Activated gamma-delta T cell (primary cell): ENCODE measurements at places on chromosomes 13 and 19.
A peak's percentile ranks its signal among the peaks of the same experiment; 100 is the strongest.

GRCh38 chr13:60120617-60121336 lies 43.0 kb downstream of the DIAPH3 start:
- no peak for DNase-seq

GRCh38 chr19:54047616-54048015 lies 16.1 kb downstream of the VSTM1 start:
- DNase-seq = no peak

GRCh38 chr13:49395451-49395865 lies 48.4 kb downstream of the CAB39L start:
- DNase-seq = no peak

GRCh38 chr13:46281779-46282178 lies 70.1 kb downstream of the LRRC63 start:
- no peak for DNase-seq

- peak; percentile 6 for DNase-seq
These were observed 290.9 kb upstream of the SOX21 start for GRCh38 chr13:95003019-95003813.

DNA sequence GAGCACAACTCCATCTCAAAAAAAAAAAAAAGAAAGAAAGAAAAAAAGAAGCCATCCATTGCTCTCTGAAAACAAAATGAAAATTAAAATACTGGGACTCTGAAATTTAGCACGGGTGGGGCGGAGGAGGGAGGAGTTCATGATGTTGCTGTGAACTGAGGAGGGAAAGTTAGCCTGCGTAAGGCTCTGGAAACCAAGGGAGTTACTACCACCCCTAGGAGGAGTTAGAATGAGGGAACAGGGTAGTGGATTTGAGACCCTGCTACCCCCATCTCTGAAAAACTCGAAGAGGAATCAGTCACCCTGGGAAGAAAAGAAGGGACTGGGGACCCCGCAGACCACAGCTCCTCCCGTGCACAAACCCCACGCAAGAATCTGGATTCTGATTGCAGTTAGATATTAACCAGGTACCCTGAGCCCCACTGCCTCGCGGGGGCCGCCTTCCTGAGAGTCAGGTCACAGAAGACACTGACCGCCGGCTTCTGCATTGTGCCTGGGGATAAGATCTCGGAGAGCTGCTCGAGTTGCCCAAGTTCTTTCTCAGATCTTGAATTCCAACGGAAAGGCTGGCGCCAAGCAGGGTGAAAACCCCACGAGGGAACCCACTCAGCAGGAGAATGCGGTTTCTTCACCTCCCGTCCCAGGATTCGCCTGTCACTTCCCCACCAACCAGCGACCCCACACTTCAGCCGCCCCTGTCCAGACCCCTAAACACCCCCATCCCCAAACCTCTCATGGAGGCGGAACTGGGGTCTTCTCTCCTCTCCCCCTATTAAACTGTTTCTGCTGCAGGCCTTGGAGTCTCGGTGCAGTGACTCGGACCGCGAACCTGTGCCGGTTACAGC lies 870 bp downstream of the ZNF442 start:
- DNase-seq = no peak

- no peak for DNase-seq
These were observed 43.5 kb upstream of the CLDN10 start for GRCh38 chr13:95508996-95509395.

GRCh38 chr19:38266981-38267597 lies 2.7 kb downstream of the SPINT2 start:
- DNase-seq = no peak
